ENCODE measurements at places on chromosomes 2 and 18.

GRCh38 chr2:195677884-195678283, 20.9 kb downstream of the SLC39A10 start:
- DNase-seq = no peak

DNA sequence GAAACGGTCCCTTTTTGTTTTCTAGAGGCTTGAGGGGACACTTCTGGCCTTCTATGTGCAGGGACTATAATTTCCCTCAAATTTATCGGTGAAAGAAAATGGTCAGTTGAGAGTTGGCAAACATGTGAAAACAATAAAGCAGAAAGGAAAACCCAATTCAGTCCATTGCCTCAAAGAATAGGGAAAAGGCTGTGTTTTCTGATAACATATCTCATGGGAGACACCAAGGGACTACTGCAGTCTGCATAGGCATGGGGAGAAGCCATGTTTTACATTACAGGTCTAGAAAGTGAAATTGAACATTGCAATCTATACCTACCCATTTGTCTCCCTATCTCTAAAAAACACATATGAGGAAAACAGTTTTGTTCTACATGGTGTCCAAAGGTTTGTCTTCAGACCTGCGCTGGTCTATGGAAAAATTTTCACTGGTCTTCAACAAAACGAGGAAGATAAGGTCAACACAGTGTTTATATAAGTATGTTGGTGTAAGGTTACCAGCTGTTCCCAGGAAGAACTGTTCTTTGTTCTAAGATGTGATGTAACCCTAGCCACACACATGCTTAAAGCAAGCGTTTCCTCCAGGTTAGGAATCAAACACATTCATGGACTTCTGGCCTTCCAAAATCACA, 179.7 kb downstream of the MREG start:
- DNase-seq = no peak

DNA sequence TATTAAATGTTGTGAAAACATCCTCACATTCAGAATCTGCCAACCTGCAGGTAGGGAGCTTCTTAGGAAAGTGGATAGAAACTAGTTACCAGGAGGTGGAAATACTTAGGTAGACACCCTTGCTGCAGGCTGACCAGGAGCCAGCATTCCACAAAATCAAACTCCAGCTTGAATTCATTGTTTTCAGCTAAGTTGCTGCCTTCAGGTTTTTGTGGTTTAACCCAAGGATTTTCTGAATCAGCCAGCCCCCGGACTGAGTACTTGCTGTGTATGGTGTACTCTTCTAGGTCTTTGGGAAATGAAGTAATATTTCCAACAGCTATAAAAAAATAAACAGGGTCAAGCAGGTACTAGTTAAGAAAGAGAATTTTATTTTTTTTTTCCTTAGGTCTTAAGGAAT, 192.1 kb upstream of the CHST9 start:
- no peak for DNase-seq

DNA sequence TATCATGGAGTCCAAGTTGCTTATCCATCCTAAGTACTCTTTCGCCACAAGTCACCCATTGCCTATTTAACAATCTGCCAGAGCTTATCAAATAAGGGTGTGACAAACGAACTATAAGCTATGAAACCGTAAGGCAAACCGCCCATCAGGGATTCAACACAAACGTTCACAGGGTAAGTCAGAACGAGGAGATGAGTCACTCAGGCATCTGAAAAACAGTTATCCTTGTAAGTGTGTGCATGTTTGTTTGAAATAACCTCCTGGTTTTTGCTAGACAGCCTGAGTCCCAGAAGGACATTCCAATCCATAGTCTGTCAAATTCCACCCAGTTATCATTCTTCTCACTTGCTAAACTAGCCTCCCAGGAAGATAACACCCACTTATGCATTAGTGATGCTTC, 299.1 kb downstream of the PAX3 start:
- DNase-seq = no peak

DNA sequence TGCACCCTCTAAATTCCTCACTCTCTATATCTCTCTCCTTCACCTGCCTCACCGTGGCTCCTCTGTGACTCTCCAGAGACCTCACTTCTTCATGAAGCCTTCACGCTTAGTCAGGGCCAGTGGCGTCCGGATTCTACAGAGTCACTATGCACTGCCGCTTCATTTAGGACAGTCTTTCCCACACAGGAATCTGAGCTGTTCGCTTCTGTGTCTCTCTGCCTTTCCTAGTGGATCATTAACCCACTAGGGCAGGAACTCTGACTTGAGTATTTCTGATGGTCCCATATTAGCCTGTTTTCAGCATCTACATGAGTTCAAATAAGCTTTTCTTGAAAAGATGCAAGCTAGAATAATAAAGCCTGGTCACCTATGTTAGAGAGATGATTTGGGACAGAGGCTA, 180.2 kb upstream of the DOK6 start:
- no peak for DNase-seq

GRCh38 chr2:164700390-164700789, 79.1 kb upstream of the GRB14 start:
- no peak for DNase-seq

DNA sequence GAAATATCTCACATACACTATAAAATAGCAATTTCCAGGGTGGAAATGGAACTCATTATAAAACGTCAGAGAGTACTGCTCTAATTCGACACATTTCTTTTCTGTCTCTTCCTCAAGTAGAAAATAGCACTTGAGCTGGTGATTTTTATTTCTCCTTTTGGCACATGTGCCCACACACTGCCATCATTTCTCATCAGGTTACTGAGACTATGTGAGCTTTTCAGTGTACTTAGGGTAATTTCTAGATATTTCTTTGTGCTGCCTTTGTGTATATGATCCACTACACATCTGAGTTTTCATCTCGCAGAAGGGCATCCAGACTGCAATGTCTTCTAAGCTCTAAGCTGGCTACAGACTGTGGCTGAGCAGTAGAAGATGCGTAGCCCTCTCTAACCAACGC, 62.1 kb upstream of the PGAP1 start:
- no peak for DNase-seq

DNA sequence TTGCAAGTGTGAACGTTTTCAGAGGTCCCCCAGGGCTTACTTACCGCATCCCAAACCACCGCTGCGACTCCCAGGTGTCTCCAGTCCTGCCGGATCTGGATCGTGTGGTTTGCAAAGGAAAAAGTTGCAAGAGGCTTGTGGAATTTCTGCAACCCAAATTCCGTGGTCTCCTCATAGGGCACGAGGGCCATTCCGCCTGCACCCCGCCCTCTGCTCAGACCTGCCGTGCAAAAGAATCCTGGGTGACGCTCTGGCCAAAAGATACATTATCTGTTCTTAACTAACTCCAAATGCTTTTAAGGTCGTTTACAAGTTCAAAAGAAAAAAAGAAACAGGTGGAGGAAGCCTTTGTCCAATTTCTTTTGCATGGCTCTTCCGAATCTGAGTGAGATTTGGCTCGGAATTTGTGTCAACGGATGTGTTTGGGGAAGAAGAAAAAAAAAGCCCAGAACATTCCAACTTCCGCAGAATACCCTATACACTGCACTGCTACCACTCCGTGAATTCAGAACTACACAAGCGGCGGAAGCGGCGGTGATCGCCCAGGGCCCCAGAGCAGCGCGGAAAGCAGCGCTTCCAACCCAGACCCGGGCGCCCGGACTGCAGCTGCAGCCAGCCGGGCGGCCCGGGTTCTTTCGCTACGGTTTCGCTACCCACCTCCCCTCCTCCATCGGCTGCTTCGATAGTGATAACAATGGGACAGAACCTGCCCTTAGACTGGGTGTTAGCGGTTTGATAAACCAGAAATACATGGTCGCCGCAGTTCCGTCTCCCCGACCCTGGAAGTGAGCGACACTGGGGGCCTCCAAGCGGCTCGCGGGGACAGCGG, 795 bp downstream of the METTL21A start:
- DNase-seq = peak; percentile 80

GRCh38 chr2:232365621-232366321, 12.8 kb upstream of the ALPP start:
- DNase-seq = no peak

DNA sequence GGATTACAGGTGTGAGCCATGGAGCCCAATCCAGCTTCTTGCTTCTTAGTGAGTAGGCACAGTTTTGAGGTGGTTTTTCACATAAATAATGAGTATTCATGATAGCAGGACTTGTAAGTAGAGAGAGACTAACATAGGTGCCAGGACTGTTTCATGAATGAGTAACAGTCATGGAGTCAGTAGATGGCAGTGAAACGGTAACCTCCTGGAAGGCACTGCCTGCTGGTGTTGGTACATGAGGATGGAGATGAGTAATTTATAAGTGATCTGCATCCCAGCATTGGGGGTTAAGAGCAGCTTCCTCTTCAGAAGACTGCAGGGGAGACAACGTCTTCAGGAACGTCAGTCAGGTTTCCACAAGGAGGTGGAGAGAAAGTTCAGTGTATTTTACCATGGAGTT, 143.8 kb downstream of the HAUS1 start:
- DNase-seq = no peak

- peak; percentile 93 for DNase-seq
Measured at GRCh38 chr18:8799001-8799400, 93.6 kb downstream of the MTCL1 start.

DNA sequence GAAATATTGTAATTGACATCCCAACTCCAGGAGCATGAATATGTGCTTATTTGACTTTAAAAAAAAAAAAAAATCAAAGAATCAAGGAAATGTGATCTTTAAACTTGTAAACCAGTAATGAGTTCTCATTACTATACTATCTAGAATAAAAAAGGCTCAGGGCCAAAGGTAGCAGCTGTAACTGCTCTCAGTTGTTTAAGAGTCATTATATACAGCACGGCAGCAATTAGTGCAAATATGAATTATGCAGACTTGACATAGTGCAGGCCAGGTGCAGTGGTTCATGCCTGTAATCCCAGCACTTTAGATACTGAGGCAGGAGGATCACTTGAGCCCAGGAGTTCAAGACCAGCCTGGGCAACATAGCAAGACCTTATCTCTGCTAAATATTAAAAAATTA, 125.7 kb upstream of the TTC39C start:
- no peak for DNase-seq

GRCh38 chr2:140465301-140465700, 1665.5 kb downstream of the LRP1B start:
- no peak for DNase-seq

DNA sequence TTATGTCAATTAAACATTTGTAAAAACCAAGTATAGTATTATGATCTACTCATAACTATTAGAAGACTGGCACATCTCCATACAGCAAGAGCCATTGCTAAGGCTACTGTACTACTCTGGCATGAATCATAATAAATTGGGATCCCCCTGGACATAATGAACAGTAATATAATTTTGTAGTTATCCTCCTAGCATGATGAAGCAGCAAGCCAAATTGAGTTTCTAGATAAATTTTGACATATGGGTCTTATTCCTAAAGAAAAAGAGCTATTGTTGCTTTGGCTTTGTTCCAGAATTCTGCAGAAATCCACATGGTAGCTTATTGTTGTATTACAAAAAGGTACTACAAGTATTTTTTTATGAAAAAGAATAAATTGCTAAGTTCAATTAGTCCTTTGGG, 204.3 kb downstream of the CAMKMT start:
- no peak for DNase-seq

DNA sequence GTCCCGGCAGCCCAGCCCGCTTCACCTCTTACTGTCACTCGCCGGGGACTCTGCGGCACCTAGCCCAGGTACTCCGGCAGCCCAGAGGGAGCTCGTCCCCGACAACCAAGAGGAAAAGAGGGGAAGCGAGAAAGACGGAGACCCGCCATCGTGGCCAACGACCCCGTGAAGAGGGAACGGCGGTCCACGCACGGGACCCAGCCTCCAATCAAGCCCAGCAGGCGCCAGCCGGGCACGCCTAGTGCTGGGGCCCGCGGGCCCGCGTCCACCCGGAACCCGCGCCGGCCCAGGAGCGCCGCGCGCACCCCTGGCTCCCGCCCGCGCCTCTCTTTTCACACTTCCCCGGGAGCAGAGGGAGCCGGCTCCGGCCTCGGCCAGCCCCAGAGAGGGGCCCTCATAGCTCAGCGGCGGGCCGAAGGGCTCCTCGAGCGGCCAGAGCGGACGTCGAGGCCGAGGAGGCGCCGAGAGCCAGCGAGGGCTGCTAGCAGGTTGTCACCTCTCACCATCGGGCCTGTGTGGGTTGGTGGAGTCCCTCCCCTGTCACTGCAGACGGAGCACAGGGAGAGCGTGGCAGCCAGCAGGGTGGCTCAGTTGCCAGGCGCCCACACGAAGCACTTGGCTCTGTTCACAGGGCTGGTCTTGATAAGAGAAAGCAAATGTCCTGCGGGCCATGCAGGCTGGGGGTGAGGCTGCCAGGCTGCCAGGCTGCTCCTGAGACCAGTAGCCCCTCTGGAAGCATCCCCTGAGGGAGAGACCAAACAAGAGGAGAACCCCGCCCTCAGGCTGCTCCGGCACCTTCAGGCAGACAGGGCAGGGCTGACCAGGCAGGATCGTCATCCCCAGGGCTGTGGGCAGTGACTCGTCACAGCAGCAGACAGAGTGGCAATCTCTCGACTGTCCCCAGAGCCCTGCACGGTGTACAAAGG, 36.9 kb upstream of the KLF11 start:
- no peak for DNase-seq

DNA sequence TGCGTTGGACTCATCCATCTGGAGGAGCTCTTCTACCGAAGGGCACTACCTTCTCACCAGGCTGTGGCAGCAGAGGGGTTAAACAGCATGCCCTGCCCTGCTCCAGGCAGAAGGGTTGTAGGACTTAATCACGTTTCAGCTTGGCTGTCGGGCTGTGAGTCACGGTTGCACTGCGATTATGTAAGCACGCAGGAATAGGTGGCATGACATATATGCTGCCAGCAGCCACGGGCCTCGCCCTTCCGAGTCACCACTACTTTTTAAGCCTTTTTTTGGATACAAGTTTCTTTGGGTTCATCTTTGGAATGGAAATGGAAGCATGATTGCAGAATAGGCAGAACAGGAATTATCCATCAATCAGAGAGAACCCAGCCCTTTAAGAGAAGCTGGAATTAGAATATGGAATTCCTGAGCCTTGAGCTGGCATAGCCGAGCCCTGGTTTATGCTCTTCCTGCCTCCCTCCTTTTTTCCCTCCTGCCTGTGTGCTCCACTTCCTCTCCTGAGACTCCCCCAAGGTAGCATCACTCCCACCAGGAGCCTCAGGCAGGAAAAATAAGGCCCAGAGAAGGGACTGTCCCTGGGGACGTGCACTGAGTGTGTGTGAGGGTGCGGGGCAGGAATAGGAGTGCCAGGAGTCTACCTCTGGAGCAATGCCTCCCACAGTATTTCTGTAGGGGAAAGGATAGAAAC, 86.8 kb downstream of the SEMA4F start:
- DNase-seq = peak; percentile 67

DNA sequence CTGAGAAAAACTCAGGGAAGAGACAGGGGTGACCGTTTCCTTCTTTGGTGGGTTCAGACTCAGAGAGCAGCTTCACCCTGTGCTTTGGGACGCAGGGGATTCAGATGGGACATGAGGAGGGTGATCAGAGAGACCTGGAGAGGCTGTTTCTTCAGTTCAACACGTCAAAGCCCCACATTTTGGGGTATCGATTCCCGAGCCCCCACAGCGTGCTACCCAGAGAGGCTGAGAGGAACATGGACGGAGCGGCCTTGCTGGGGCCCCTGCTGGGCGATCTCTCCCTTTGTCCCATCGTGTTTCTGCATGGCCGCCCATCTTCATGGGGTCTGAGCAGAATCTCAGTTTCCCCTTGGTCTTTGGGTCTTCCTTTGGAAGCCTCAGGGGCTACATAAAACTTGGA, 38.2 kb upstream of the PXDN start:
- no peak for DNase-seq

GRCh38 chr2:29223851-29224692, 108.9 kb downstream of the CLIP4 start:
- DNase-seq = peak; percentile 47
